Bronchus fibroblast of lung (primary cell): ENCODE measurements at places on chromosomes 4 and X. TPM values are rescaled to one million over a fixed set of nuclear protein-coding genes. Genes with fewer than 3 reads are reported as not detected.

The SLC25A53 gene
- total RNA-seq = 4.7 and 4.9 TPM in 2 replicates

The FSTL5 gene
- not detected in 2 replicates for total RNA-seq

The CXCL5 gene
- total RNA-seq = 5.9 and 7.6 TPM in 2 replicates

The IQCM gene
- not detected in 2 replicates for total RNA-seq

The FAAH2 gene
- total RNA-seq = not detected in 2 replicates

The GPC4 gene
- total RNA-seq = 0.34 and 0.74 TPM in 2 replicates

The ARMCX1 gene
- total RNA-seq = 27.5 and 34.6 TPM in 2 replicates

The RUFY3 gene
- total RNA-seq = 10.7 and 17.7 TPM in 2 replicates

The NKX6-1 gene
- total RNA-seq = 2.7 and 2.9 TPM in 2 replicates

The DUSP21 gene
- not detected in 2 replicates for total RNA-seq

The USP17L25 gene
- not detected in 2 replicates for total RNA-seq

The CYLC1 gene
- not detected in 2 replicates for total RNA-seq

The ZNF711 gene
- 1.6 and 2.5 TPM in 2 replicates for total RNA-seq

The ARR3 gene
- not detected in 2 replicates for total RNA-seq

The C1QTNF7 gene
- 0.59 and 1.2 TPM in 2 replicates for total RNA-seq

The RBM46 gene
- not detected in 2 replicates for total RNA-seq
